ENCODE measurements at places on chromosomes 3 and 15.
A peak's percentile ranks its signal among the peaks of the same experiment; 100 is the strongest.

GRCh38 chr3:9298236-9298635 lies 48.8 kb upstream of the SRGAP3 start:
- DNase-seq = no peak

DNA sequence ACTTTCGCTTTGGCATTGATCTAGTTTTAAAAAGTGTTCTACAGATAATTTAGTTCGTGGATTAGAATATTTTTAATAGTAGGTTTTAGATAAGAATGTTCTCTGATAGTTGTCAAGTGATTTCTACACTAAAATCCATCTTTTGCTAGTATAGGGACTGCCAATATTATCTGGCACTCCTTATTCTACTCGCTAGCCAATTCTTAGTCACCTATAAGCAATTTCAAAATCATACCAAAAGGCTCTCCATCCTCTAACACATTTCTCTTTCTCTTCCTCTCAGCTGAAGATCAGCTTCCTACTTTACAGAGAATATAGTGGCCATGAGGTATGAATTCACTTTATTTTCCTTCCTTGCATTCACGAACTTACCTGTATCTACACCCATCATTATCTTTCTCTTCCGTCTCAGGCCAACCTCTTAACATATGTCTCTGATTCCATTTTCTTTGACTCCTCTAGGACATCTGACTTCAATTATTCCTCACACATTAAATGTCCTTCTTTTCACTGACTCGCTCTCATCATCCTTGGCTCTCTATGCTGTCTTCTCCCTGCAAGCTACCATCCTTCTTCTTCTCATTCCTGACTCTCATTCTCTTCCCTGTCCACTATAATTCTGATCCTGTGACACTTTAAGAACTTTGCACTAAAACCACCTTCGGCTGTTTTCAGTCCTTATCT lies 35.5 kb downstream of the C3orf80 start:
- DNase-seq = no peak

GRCh38 chr3:139120086-139121056 lies 75.7 kb upstream of the PRR23C start:
- DNase-seq = no peak

DNA sequence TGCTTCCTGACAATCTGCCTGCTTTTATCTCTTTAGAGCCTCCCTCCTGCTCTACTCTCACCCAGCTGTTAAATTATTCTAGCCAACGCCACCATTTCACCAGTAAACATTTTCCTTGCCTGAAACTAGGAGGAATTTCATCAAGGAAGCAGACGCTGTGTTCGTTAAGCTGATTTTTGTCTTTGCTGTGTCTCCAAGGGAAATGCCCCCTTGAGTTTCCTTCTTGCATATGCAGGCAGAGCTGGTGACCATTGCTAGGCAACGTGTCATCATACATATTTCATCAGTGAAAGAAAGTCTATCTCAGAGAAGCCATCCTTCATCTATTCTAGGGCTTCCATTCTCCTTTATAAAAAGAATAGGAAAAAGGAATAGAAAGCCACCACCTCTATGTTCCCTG lies 87.0 kb upstream of the ST8SIA2 start:
- no peak for DNase-seq

DNA sequence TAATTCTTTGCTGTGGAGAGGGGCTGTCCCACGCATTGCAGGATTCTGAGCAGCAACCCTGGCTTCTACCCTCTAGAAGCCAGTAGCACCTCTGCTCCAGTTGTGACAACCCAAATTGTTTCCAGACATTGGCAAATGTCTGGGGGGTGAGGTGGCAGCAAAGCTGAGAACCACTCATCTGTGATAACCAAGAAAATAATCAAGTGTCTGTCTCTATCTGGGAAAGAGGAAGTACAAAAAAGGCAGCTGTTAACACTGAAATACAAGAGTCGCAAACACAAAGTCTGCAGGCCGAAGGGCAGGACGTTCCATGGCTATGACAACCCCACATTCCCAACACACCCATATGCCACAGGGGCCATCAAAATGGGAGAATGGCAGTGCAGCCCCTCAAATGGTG lies 42.2 kb upstream of the GNB5 start:
- no peak for DNase-seq

GRCh38 chr3:158977497-158977896 lies 175.6 kb downstream of the MFSD1 start:
- no peak for DNase-seq

DNA sequence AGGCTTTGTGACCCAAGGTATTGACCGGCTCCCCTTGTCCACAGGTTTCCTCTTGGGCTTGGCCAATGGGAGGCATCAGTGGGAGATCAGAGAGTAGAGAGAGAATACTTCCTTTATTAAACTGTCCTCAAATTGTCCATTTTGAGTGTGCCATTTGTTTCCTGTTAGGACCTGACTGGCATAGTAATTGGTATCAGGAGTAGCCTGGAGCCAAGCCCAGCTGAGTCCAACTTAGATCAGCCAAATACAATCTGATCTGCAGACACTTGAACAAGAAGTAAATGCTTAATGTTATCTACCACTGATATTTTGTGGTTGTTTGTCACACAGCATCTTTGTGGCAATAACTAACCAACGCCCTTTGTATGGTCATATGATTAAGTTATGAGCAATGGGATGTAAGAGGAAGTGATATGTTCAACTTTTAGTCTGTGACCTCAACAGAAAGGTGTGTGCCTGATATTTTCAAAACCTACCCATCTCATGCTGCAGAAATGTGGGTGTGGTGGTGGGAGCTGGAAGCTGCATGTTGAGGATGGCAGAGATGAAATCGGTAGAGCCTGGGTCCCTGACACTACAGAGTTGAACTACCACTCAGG lies 13.3 kb downstream of the MYD88 start:
- DNase-seq = no peak

GRCh38 chr3:120129718-120130513 lies 35.7 kb upstream of the GSK3B start:
- no peak for DNase-seq

- no peak for DNase-seq
These were observed 25.7 kb downstream of the TKT start for GRCh38 chr3:53230041-53230621.

DNA sequence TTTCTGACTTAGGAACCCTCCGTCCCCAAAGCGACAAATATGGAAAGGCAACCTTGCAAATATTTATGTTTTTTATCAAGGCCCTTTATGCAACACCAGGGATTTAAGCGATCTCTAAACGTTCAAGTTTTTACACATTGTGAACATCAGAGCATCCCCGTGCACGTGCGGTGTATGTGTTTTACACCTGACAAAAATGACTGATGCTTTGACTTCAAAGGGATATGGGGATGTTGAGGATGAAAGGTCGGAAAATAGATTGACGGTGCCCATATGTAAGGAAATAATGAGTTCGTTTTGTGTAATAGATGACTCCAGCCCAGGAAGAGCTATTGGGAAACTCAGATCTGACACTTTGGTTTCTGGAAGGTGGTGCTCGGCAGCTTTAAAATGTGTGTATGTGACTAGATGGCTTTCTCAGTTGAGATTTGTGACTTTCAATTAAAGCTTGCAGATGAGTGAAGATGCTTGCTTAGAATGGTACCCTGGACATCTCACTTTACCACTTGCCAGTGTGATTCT lies 866 bp downstream of the SLC49A4 start:
- no peak for DNase-seq

DNA sequence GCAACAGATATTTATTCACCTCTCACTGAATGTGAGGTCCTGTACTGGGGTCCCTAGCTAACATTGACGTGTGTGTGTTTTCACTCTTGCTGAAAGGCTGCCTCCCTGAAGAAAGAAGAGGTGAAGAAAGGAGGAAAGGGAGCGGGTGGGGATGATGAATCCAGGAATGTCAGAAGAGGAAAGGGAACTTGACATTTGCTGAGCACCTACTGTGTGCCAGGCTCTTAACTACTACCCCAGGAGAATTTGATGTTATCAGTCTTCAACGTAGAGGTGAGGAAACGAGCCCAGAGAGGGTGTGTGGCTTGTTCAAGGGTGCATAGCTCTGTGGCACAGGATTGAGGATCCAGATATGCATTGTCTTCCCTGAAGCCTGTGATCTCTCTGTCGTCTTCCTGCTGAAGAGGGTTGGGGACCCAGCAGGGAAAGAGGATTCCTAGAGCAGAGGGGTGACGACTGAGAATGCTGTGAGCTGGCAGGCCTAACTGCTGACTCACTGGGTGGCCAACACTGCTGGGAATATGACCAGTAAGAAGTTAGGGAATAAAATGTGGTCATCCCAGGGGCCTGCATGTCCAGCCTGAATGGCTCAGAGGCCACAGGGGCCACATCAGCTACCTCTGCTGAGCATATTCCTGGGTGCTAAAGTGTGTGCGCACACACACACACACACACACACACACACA lies 6.6 kb upstream of the ATP2B2 start:
- DNase-seq = no peak

- DNase-seq = peak; percentile 13
These were observed 34.0 kb upstream of the CCK start for GRCh38 chr3:42300013-42300412.

DNA sequence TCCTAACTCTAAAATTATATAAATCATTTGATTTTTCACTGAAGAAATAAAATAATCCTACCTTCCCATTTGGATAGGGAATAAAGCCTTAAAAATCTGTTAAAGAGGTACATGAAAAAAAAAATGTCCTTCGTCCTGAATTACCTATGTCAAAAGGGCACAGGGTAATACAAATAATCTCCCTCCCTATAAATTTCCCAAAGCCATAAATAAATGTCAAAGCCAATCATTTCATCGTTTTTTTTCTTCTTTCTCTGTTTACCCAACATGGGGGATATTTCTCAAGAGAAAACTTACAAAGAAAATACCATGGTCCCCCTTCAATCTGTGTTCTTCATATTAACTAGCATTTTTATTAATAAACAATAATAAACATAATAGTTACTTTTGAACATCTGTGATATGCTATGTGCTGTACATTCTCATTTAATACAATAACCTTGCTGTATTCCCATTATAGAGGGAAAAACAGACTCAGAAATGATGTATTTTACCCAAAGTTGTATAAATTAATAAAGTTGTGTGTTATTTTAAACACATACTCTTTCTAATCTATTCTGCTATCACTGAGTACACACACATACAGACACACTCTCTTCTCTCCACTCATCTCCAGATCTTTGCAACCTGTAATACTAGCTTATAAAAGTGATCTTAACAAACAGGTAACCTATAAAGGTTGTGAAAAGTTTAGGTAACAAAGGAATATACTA lies 910 bp upstream of the ANKRD28 start:
- no peak for DNase-seq

GRCh38 chr15:36885771-36886170 lies 214.6 kb downstream of the MEIS2 start:
- DNase-seq = no peak

GRCh38 chr3:120274739-120275167 lies 10.3 kb downstream of the GPR156 start:
- no peak for DNase-seq

DNA sequence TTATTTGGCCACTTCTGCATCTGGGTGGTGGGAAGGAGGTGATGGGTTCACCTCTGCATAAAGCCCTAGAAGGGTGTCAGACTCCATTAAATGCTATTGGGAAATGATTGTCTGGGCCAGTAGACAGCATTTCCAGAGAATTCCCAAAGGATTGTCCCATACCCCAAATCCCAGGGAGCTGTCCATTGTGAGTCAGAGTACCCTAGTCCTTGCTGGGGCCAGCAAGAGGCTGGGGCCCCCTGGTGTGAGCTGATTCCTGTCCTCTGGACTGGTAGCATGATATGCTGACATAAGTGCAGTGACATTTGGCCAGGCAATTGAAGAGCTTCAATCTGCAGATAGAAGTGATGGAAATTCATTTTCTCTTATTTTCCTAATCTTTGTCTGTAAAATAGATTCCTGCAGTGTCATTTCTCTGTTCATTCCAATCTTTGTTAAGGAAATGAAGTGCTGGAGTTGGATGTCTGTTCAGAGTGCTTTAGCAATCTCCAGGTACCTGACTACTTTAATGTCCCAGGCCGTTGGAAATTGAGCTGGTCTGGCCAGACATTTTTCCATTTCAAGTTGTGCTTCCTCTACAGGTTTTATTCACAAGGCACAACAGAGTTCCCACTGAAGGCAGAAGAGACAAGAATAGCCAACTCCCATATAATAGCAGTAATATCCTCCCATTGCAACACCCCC lies 91.2 kb downstream of the RPLP1 start:
- no peak for DNase-seq

- no peak for DNase-seq
These were observed 392.7 kb upstream of the TBL1XR1 start for GRCh38 chr3:177589911-177590381.

All from stimulated activated CD4-positive, alpha-beta T cell treated with anti-CD3 and anti-CD28 coated beads, Interleukin-4, amount 100 ng/mL, for 24 hours (primary cell).